Gastroesophageal sphincter (tissue), 4 donors: ENCODE measurements at places on chromosomes 1 and 21. TPM values are rescaled to one million over a fixed set of nuclear protein-coding genes. Genes with fewer than 3 reads are reported as not detected.

The SYT6 gene
- total RNA-seq, result not detected

The HCRTR1 gene
- total RNA-seq, result 0.67 TPM

The PLD5 gene
- total RNA-seq, result 1.1 TPM

The LORICRIN gene
- total RNA-seq, result not detected

The HPCA gene
- total RNA-seq, result 0.58 TPM

The PROX1 gene
- 3.2 TPM for total RNA-seq

The LENEP gene
- not detected for total RNA-seq

The ADCY10 gene
- 0.16 TPM for total RNA-seq

The ARHGAP29 gene
- total RNA-seq, result 21.9 TPM

The CR1L gene
- not detected for total RNA-seq

- no peak for ATAC-seq
Observed at GRCh38 chr1:111769517-111770146, 13.9 kb downstream of the DDX20 start.

- ATAC-seq, result no peak
Observed at GRCh38 chr1:6971699-6972098, 186.4 kb downstream of the CAMTA1 start.

DNA sequence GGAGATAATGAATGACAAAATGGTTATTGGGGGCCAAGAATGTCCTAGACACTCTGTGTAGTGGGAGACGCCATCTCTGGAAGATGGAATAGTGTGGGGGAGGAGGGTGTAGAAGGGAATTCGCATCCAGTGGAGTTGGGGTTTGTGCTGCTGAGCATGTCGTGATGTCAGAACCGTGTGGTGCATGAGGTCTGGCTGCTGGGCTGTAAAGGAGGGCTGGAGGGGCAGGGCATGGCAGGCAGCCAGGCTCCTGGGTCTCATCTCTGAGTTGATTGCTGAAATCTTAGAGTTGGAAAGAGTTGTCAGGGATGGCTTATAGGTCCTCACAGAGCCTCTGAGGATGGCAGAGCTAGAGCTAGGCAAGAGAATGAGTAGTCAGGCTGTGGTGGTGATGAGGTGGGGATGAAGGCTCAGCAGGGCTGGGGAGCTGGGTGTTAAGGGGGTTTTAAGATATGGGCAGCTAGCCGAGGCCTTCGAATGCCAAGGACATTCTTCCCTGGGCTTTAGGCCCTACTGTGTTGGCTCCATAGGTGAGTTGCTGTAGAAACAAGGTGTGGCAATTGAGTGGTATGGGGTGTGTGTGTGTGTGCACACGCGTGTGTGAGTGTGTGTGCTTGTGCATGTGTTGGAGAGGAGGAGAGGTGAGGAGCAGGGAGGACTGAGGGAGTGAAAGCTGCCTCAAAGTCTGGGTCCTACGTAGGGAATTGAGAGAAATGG is 1.9 kb downstream of the PPFIA4 start:
- ATAC-seq, result no peak

DNA sequence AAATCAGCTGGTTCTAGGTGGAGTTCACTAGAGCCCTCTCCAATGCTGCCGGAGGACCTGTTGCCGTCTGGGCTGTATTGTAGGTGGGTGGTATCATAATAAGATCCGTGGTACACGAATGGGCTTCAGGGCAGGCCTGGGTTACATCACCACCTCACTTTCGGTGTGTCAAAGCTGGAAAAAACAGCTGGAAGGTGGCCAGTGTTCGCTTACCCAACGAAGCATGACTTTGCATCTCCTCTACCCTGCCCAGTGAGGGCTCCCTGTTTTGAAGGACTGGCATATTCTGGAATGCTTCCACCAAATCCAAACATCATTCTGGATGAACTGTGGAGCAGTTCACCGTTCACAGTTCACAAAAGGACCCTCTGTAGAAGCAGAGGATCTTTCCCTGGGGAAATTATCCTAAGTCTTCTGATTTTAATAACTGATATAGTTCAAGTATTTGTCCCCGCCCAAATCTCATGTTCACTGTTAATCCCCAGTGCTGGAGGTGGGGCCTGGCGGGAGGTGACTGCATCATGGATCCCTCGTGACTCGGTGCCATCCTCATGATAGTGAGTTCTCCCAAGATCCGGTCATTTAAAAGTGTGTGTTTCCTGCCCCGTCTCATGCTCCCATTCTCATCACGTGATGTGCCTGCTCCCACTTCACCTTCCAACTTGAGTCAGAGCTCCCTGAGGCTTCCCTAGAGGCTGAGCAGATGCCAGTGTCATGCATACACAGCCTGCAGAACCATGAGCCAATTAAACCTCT is 429.0 kb downstream of the KIF26B start:
- ATAC-seq, result no peak

DNA sequence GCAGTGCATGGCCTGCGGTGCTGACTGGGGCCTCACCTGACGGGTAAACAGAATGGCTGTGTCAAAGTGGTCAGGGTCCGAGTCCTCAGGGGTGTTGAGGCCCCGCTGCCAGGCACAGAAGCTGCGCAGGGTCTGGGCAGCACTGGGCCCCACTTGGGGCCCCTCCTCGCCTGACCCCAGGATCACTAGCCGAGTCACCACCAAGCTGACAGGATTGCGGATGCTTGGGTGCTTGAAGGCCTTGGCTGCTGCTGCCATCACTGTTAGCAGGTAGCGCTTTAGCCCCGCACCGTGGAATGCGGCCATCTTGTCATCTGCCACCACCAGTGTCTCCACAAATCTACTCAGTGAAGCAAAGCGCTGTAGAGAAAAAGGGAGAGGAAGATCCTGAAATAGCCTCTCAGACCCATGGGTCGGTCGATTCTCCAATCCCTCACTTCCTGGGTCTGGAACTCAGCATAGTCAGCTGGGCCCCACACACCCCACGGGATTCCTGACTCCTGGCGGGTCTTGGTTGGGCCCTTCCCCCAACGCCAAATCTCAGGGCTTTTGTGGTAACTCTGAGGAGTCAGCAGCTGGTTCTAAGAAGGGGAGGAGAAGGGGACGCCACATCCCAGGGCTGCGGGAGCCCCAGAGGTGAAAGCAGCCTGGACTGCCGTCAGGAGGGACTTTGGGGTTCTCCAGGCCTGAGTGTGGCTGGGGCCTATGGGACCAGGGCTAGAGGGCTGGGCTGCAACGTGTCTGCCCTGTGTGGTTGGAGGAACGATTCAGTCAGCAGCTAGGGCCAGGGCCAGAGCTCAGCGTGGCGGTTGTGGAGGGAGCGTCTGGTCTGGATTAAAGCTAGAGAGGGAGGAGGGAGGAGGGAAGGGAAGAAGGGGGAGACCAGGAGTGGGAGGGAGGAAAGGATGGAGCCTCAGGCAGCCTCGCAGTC is 2.1 kb downstream of the ADAMTS4 start:
- ATAC-seq, result no peak

- ATAC-seq, result no peak
Observed at GRCh38 chr1:5404412-5405203, 587.6 kb downstream of the NPHP4 start.

DNA sequence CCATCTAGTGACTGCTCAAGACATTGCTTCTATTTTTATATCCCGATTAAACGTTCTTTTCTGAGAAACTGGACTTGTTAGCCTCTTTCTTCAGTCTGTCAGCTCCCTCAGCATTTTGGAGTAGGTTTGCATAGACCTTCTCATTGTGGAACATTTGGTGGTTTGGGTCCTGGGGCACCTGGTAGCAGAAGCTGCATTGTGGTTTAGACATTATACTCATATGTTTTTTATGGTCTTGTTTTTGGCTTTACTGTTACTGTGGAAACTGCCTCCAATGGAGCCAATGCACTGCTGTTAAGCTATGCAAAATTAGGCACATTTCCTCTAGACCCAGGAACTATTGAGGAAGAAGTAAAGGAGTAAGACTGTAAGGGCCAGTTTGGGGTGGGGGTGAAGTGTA is 36.7 kb upstream of the LRRC8B start:
- no peak for ATAC-seq

- ATAC-seq, result peak; percentile 20
Observed at GRCh38 chr21:16532840-16533239, 803.1 kb downstream of the USP25 start.

DNA sequence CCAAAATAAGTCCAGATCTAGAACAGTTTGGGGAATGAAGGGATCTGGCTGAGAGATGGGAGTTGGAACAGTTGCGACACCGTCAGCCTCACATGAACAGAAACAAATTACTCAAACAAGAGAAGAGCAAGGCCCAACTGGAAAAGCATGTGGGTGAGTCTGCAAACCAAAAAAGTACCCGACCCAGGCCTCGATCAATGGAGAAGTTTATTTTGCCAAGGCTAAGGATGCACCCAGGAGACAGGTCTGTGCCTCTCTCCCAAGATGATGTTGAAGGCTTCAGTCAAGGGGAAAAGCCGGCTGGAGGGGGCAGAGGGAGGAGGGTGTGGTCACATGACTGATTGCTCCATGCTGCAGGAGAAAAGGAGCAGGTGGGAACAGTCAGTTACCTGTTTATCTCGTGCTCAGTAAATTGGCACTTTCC is 42.3 kb downstream of the KRTAP10-1 start:
- peak; percentile 68 for ATAC-seq

DNA sequence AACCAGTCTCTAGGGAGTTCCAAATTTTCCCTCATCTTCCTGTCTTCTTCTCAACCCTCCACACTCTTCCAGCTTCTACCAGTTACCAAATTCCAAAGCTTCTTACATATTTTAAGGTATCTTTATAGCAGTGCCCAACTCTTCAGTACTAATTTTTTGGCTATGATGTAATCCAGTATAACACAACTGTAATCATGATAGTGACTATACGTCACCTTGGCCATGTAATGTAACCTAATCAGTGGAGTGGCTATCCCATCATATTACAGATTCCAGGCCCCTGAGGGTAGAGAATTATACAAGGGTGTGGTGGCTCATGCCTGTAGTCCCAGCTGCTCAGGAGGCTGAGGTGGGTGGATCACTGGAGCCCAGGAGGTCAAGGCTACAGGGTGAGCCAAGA is 143.2 kb downstream of the CLEC20A start:
- ATAC-seq, result no peak

DNA sequence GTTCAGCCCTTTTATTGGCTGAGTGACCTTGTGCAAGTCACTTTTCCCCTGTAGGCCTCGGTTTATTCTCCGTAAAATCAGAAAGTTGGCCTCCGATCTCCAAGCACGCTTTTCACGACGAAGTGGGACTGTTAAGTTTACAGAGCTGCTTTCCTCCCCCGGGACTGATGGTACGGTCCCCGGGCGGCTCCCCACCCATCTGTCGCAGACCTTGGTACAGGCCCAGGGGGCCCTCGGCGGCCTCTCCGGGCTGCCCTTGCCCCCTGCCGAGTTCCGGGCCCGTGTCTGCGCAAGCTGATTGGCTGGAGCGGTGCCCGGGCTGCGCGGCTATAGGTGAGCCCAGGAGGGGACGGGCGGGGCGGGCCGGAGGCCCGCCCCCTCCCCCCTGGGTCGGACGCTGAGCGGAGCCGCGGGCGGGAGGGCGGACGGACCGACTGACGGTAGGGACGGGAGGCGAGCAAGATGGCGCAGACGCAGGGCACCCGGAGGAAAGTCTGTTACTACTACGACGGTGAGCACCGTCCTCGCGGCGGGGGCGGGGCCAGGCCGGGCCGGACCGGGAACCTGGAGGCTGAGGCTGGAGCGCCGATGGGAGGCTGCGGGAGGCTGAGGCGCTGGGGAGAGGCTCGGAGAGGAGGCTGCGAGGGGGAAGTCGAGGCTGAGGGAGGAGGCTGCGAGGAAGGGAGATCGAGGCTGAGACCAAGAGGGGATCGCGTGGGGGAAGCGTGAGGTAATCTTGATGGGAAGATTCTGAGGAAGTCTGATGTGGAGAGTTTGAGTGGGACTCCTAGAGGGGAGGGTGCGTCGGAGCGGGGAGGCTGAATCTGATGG is at the start of gene HDAC1:
TSS of gene HDAC1 (plus strand) at position 376 of the 831 bp plus-strand sequence. CDS start at position 463, 87 bp downstream.
- peak; percentile 97 for ATAC-seq

DNA sequence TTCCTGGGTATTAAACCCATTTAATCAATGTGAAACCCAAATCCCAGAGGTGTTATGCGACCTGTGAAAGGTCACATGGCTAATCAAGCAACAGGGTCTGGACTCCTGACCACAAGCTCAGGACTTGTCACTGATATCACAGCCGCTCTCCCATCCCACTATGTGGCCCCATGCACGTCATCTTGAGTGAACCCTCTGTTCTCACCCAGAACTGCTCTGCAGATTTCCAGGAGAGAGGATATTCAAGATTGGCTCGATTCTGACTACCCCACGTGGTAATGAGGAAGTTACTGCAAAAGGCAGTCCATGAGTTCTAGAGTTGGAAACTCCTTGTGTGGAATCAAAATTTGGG is 173.5 kb upstream of the ETV3 start:
- ATAC-seq, result no peak

DNA sequence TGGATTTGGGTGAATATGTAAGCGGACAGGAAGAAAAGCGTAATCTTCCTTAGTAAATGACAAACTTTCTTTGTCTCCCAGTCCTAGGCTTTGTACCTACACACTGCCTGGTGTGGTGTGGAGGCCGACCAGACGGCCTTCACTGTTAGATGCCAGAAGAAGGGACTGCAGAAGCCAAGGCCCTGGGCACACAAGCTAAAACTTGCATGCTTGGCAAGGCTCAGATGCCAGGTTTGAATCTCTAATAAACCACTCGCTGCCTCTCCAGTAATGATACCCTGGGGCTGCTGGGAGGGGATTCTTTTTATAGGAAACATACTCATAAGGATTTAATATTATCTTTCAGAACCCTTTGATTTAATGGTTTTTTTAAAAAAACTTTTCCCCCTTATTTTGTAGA is 263.8 kb downstream of the PTPRC start:
- ATAC-seq, result no peak

- ATAC-seq, result no peak
Observed at GRCh38 chr1:152747831-152748230, 10.0 kb upstream of the KPRP start.

DNA sequence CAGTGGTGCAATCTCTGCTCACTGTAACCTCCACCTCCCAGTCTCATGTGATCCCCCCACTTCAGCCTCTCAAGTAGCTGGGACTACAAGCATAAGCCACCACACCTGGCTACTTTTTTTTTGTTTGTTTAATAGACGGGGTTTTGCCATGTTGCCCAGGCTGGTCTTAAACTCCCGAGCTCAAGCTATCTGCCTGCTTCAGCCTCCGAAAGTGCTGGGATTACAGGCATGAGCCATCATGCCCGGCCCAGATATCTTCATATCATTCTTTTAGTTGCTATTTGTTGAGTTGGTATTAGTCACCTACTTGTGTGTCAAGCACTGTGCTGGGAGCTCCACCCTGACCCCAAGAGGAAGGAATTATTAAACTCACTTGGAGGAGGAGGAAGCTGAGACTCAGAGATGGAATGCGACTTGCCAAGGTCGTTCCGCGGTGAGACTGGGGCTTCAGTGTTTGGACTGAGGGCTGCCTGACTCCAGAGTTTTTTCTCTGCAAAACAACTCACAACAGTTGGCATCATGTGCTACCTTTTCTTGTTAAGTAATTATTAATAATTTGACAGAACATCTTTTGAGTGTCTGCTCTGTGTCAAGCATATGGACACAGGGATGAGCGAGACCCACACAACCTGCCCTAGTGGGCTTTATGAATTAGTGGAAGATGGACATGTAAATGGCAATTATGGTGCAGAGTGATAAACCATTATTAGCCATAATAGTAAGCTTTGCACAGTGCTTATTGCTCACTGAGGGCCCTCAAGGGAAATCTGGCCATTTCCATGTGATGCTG is 132.0 kb downstream of the FOXD2 start:
- peak; percentile 74 for ATAC-seq

GRCh38 chr1:19073311-19074186 is 117.1 kb upstream of the IFFO2 start:
- peak; percentile 29 for ATAC-seq
